ENCODE measurements at places on chromosomes 4 and X.

- DNase-seq, result no peak
Measured at GRCh38 chr4:71711044-71711984, 72.6 kb downstream of the GC start.

DNA sequence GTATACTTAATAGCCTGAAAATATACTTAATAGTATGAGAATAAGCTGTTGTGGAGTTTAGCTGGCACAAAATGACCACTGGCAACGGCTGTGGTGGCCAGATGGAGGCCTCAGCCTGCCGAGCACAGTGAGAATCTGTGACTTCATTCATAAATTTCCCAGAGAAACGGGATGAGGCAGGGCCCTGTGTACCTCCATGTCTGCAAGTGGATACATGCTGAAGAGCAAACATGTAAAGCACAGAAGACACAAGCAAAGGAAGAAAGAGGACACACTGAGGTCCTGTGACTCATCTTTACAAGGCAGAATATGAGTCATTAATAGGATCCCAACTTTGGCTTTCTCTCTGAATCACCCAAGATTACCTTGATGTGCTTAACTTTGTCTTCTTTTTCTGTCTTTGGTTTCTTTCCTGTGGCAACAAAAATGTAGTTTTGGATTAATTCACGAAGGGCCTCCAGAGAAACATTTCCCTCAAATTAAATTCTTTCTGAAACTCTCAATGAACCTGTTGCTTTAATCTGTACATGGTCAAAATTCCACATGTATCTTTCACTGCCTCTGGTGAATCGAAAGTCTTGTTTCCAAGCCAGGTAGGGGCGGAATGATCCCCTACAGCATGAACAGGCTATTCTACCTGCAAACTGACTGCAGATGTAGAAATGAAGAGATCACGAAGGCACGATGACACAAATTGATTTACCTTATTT, 56.4 kb downstream of the IRF2 start:
- no peak for DNase-seq

GRCh38 chrX:122026665-122027064, 979.3 kb downstream of the GLUD2 start:
- DNase-seq, result no peak

DNA sequence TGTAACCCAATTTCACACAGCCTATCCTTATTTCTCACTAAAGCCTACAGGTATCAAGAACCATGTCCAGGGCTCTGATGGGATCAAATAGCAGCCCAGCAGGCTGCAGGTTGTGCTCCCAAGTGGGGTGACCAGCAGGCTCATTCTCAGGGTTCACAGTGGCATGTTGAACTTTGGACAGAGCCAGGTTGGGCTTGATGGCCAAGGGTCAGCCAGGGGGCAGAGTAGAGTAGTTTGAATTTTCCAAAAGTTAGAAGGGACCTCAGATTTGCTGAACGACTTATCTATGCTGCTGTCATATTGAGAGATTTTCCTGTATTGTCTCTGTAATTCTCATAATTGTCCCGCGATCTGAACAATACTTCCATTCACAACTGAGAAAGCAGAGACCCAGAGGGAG, 310.8 kb upstream of the BOD1L1 start:
- DNase-seq, result no peak

GRCh38 chr4:3411676-3412075, 30.1 kb upstream of the HGFAC start:
- no peak for DNase-seq

DNA sequence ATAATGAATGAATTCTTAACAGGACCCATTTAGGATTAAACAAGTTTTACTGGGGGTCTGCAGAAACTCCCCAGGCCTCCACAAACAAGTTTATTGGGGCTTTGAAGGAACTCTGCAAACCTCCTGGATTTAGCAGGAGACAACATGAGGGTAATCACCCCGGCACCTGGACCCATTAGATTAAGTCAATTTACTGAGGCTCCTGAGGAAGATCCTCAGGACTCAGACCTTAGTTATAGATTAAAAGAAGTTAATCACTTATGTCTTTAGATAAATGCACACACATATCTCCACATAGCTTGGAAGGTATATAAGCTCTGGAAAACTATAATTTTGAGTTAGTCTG, 29.4 kb downstream of the XG start:
- no peak for DNase-seq

Measured in SK-N-DZ (cell line).